ENCODE measurements at places on chromosomes 2 and 18.

DNA sequence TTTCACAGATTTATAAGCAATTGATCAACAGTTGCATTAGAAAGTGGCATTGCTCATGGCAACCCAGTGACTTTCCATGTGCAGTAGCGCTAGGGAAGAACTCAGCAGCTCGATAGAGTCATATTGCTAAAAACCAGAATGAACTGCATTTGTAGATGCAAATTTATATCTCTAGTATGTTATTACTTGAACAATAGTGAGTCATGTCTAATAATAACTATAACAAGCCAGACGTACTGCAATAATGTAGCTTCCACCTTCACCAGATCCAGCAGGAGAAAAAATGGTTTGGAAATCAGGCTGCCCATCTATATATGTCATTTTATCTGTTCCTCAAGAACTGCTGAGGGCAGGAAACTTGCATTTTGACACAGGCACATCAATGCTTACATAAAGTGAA is 66.5 kb upstream of the FIGN start:
- DNase-seq, result no peak

GRCh38 chr2:175282300-175282699 is 100.8 kb upstream of the ATP5MC3 start:
- peak; percentile 54 for DNase-seq

DNA sequence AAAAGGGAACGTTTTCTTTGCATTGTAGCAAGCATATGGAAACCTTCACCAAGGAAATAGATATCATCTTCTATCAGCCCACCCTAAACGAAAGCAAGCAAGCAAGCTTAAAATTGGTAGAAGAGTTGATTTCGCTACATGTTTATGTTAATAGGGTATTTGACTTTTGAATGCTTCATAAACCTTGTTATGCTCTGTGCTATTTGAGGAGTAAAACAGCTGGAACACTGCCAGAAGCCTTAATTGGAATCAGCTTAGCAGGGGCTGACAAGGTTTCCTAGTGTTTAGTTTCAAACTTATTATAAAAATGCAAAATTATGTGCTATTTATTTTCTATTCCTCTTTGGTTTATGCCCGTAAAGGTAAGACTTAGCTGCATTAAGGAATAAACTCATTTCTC is 70.6 kb upstream of the LINC00305 start:
- DNase-seq, result no peak

DNA sequence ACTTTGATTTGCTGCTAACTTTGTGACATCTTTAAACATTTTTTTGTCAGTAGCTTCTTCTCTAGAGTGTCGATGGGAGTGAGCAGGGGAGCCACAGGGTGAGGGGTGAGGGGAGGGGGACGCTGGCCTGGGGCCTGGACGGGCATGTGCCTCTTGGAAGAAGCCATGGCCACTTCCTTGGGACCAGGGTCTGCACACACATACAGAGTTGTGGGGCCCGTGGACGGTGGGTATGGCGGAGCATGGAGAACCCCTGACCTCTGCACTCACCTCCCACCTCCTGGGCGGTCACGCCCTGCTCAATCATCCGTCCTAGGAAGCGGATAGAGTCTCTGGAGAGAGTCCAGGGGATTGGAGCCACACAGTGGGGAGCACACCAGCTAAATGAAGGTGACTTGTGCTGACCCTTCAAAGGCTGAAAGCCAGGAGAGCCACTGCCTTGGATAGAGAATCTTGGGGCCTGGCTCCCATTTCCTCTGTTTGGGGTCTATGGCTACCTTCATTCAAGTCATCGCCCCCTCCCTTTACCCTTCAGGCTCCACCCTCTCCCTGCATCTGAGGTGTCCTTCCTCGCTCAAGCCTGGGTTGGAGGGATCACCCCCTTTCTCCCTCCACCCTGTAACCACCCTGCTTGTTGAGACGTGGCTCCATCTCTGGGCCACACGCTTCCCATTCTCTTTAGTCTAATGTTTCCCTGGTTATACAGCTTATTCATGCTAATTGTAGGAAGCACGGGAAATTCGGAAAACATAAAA is 63.9 kb upstream of the HAAO start:
- DNase-seq, result no peak

DNA sequence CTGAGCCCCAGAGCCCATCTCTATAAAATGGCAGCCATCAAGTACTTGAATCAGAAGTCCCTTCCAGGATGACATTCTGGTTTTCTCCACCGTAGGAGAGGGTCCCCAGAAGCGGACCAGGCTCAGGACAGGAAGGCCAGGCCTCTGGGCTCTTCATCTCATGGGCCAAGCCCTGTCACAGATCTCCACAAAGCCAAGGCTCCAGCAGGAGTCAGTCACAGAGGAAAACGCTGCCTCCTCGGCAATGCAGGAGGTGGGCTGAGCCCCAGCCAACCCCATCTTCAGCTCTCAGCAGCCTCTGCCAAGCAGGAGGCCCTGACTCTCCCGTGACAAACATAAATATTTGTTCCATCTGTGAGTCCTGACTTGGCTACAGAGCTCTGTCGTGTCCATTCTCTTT is 39.4 kb upstream of the GPAT2 start:
- DNase-seq, result no peak

DNA sequence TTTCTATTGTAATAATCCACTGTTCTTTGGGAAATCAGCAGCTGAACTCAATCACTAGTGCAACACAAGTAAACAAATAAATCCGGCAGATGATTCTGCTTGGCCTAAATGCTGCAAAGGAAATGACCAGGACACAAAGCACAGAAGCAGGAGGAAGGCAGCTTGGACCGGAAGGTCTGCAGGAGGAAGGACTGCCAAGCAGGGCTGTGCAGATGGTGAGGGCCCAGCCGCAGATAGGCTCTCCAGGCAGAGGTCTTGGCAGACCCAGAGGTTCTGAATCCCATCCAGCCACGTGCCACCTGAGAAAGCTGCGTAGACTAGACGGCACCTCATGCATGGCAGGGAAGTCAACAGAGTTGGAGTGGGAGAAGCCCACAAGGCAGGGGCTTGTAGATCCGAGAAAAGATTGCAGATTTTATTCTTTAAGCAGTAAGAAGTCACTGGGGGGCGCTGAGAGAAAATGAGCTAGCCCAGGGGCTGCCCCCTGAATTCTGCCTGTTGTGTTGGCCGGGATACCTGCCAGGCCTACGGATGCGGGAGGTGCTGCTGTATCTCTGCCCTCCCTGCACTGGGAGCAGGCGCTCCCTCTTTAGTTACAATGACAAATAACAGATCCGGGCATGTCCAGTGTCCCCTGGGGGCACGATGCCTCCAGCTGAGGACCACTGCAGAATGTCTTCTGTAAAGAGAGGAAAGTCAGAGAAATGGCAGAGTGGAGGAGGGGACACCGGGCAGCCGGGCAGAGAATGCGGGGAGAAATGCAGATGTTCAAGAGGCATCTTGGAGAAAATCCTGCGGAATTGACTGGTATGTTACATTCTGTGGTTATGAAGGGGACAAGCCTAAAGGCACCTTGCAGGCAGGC is 153.5 kb downstream of the PXDN start:
- DNase-seq, result no peak

DNA sequence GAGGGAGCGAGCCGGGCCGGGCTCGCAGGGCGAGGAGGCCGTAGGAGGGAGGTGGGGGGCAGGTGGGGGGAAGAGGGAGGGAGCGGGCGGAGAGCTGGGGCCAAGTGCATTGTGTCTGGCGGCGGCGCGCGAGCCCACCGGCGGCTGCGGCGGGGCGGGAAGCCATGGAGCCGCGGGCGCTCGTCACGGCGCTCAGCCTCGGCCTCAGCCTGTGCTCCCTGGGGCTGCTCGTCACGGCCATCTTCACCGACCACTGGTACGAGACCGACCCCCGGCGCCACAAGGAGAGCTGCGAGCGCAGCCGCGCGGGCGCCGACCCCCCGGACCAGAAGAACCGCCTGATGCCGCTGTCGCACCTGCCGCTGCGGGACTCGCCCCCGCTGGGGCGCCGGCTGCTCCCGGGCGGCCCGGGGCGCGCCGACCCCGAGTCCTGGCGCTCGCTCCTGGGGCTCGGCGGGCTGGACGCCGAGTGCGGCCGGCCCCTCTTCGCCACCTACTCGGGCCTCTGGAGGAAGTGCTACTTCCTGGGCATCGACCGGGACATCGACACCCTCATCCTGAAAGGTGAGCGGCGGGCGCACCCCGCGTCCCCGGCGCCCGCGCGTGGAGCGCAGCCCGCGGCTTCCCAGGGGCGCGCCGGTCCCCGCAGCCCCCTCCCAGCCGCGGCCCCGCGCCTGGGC is at the start of gene TMEM178A:
TMEM178A (plus strand) TSS at position 107 of the 680 bp plus-strand sequence; CDS start at position 165, 58 bp downstream.
- DNase-seq, result no peak

- no peak for DNase-seq
Observed at GRCh38 chr2:121705390-121705789, 31.3 kb downstream of the NIFK start.

- DNase-seq, result peak; percentile 91
Observed at GRCh38 chr2:215727507-215728503, 285.5 kb downstream of the MREG start.

DNA sequence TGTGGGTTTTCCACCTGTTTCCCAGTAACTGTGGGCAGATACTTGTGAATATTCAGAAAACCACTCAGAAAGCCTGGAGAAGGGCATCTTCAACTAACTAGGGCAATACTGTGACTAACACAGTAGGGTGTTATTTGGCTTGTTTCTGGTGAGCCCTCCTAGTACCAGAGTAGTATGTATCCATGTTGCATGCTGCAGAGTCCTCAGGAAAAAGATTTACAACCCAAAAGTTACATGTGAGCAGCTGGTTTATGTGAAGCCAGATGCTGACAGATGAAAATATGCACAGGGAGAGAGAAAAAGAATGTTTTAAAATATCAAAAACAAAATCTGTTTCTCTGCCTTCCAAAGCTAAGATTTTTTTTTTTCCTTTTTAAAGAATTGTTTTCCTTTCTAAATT is 333.2 kb upstream of the UBE2E3 start:
- DNase-seq, result no peak

DNA sequence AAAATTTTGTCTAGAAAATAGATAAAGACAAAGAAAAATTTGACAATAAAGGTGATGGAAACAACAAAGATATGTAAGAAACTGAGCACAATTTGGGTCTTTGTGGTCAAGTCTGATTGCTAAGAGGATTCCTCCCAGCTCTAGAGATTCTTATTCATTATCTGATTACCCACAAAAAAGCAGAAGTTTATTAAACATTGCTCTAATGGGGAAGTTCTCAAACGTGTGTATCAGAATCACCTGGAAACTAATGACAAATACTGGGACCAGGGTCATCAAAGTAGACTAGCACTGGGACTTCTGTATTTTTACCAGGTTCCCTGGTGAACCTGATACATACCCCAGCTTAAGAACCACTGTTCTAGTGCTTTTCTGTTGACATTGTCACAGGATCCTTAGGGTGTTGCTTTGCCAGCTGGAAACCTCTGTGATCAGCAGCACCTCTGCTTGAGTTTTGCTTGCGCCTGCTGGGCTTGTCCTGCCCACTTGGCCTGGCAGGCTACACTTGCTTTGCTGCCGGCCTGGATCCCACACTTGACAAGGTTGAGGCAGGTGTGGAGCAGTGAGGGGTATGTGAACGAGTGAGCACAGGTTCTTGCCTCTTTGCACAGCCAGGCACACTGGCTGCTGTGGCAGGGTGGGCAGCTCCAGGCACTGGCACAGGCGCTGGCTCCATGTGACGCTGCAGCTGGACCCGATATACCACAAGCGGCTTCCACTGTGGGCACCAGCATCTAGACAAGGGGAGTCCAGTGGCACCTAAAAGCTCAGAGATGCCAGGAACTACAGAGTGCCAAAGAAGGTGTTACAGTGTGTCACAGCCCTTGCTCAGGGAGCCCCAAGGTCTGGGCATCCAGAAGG is 6.2 kb upstream of the GORASP2 start:
- DNase-seq, result no peak

DNA sequence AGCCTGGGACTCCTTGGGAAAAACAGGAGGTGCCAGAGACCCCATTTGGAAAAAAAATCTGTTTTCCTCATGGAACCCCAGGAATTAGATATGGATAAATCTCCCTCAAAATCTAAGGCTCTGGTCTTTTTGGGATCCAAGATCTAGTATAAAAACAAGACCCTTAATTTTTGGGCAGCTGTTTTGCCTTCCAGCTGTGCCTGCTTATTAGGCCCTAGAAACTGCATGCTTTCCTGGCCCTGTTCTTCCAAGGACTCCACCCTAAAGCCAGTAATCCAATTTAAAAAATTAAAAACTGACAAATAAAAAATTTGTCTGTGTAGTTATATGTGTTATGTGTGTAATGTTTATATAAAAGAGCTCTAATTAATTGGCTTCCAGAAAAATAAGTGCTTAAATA is 274.6 kb downstream of the STK39 start:
- DNase-seq, result no peak

DNA sequence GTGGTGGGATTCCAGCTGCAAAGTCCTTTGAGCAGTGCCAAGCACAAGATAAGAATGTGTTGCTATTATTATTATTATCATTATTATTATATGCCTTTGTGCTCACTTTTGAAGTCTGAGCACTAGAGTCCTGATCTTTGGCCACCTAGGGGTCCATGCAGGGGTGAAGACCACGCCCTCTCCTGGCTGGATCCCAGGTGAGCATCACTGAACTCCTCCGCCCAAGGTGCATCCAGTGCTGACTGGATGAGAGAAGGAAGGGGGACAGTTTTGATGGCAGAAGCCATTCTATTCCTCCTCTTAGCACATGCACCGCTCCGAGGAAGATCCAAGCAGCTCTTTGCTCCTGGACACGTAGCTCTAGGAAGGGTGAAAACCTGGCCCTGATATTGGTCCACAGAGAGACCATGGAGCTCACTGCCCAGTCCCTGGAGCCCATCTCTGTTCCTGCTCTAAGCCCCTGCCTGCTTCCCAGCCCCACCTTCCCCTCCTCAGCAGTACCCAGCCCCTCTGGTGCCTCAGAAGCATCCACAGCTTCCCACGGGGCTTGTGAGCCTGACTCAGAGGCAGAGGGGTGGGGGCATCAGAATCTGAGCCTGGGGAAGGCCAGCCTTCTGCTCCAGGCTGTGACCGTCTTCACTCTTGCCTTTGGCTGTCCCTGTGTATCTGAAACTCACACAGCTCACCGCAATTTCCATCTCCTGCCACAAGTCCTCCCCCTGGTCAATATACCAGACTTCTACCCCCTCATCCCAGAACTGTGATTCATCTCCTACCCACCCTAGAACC is 45.4 kb downstream of the MCFD2 start:
- DNase-seq, result no peak

GRCh38 chr18:37524498-37525261 is 40.9 kb downstream of the CELF4 start:
- no peak for DNase-seq

- no peak for DNase-seq
Observed at GRCh38 chr18:65343571-65343970, 407.2 kb upstream of the CDH7 start.

- DNase-seq, result no peak
Observed at GRCh38 chr2:136444323-136444722, 321.0 kb upstream of the THSD7B start.
